Fibroblast of lung (primary cell): ENCODE measurements at places on chromosomes 6 and 20. TPM values are rescaled to one million over a fixed set of nuclear protein-coding genes. Genes with fewer than 3 reads are reported as not detected.

DNA sequence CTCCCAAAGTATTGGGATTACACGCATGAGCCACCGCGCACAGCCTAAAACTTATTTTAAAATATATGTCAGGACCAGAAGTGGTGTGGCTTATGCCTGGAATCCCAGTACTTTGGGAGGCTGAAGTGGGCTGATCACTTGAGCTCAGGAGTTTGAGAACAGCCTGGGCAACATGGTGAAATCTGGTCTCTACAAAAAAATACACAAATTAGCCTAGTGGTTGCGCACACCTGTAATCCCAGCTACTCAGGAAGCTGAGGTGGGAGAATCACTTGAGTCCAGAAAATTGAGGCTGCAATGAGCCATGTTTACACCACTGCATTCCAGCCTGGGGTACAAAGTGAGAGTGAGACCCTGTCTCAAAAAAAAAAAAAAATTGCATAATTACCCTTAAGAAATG, 13.7 kb downstream of the PXT1 start:
- no peak for DNase-seq

DNA sequence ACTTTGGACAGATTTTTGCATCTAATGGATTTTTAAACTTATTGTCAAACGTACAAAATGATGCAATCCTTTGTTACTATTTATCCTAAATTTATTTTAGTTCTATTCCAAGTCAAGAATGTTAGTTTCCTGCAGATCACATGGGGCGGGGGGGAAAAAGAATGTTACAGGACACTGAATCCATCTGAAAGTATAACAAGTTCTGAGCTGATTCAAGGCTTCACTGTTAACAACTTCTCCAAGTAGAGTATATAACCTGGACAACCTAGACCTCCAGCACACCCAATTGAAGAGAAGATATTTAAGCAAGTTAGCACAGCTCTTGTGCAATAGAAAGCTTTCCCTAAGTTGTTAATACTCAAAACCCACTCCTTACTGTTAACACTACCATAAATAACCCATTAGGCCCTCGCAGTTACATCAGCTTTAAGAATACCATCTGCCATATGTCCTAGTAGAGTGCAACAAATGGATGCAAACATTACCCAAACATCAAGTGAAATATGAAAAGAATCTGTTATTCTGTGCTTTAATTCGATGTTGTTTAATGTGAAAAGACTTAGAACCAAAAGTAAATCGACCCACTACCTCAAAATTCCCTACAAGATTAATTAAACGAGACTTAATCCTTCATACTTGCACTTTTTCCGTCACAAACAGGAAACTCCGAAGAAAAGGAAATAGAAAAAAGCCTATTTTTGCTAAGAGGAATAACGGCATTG, 1.3 kb downstream of the SEC63 start:
- DNase-seq: peak; percentile 75

DNA sequence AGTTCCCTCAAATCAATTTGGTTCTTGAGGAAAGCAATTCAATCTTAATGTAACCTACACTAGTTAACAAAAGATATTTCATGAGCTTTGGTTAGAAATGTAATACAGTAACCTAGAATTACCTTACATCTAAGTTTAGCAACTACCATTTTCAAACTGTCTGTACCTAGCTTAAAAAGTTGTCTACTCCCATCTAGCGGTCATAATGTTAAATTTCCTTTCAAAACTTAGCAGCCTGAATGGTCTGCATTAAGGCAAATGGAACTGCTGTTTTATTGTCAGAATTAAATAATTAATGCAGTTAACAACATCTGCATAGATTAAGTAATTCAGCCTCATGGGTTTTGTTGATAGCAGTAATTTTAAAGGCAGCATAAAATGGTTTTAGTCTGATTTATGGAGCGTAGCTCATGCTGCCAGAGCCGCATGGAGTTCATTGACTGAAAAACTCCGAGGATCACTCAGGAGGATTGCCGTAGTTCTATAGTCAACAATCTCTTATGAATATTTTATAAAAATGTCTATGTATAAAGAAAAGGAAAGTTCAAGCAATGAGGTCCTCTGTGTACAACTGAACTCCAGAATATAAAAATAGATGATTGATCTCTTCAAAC, 485.4 kb upstream of the MANEA start:
- DNase-seq: peak; percentile 87

- DNase-seq: no peak
Observed at GRCh38 chr6:72140795-72141194, 254.4 kb downstream of the RIMS1 start.

DNA sequence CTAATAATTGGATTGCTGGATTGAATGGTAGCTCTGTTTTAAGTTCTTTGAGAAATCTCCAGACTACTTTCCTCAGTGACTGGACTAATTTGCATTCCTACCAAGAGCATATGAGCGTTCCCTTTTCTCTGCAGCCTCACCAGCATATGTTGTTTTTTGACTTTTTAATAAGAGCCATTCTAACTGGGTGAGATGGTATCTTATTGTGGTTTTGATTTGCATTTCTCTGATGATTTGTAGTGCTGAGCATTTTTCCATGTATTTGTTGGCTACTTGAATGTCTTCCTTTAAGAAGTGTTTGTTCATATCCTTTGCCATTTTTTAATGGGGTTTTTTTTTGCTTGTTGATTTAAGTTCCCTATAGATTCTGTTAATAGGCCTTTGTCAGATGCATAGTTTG, 94.7 kb upstream of the AHI1 start:
- peak; percentile 69 for DNase-seq

DNA sequence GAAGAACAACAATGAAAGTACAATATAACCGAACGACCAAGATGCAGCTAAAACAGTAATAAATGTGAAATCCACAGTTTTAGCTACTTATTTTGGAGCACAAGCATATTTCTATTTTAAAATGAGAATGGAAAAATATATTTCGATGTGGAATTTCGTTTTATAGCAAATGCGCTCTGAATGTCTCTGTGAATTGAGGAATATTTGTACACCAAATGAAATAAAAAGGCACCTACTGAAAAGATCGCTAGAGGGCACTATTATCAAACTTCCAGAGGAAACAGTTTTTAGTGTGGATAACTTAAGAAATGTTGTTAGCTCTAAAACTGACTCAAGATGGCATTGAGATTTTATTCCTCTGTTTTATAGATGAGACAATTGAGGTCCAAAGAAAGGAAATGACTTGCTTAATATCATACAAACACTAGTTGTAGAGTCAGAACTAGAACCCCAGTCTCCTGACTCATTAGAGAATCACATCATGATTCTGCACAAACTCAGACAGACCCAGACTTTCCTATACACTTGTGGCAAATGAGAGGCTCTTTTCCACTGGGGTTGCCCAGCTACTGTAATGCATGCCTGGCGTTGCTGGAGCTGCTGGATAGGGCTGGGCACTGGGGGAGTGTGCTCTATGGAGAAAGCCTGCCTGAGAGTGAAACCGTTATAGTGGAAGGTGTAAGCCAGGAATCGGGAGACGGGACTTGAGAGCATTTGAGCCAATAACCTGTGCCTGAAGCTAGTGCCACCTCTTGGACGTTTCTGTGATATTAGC, 51.9 kb downstream of the GCLC start:
- peak; percentile 77 for DNase-seq

- DNase-seq: peak; percentile 69
Observed at GRCh38 chr6:36676141-36677058, 2.1 kb upstream of the CDKN1A start.

DNA sequence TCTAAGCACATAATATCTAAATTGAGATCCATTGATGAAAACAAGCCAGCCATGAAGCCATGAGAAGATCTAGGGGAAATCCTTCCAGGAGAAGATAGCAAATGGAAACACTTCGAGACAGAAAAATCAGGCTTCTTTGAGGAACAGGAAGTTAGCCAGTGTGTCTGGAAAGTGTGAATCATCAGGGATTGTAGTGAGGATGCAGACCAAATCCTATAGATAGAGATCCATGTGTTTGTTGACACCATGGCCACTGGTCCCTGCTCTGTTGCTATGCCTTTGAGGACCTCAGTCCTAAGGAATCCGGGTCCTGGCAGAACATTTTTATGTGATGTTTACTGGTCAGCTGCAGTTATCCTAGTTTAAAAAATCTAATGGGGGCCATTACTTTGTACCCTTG, 6.6 kb upstream of the ELOVL2 start:
- no peak for DNase-seq

DNA sequence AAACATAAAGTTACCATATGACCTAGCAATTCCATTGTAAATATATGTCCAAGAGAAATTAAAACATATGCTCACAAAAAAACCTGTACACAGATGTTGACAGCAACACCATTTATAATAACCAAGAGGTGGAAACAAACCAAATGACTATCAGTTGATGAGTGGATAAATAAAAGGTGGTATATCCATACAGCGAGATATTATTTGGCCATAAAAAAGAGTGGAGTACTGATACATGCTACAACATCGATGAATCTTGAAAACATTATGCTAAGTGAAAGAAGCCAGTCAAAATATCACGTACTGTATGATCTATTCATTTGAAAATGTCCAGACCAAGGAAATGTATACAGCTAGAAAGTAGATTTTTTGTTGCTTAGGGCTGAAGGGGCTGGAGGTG, 2.9 kb downstream of the CAP2 start:
- DNase-seq: no peak

DNA sequence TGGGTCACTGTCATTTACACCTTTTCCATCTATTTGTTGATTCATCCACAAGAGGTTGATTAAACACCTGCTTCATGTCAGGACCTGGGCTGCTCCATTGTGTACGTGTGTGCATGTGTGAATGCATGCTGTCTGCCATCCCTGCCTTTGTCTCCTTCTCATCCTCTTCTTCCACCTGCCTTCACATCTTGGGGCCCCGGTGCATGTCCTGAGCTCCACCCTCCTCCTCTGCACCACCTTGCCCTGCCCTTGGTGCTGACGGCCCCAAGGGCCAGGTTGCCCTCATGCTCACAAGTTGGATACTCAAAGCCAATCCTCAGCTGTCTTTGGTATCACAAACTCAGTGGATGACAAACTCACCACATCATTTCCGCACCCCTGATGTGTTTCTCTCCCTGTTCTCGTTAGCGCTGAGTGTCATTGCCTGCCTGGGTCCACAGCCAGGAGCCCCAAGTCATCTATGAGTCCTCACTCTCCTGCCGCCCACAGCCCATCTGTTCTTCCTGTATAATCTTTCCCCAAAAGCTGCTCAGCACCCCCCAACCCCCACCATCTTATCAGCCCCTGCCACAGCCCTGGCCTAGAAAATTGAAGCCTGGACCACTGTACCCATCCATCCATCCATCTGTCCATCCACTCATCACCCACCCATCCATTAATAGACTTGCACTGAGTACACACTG, 85.0 kb downstream of the SRC start:
- DNase-seq: no peak

- peak; percentile 15 for DNase-seq
Observed at GRCh38 chr6:28537509-28538140, 11.9 kb downstream of the GPX5 start.

GRCh38 chr6:35852994-35853393, 47.8 kb downstream of the LHFPL5 start:
- DNase-seq: no peak

- DNase-seq: peak; percentile 62
Observed at GRCh38 chr20:47620808-47621805, 119.4 kb downstream of the NCOA3 start.

GRCh38 chr6:3835055-3835731, 14.0 kb upstream of the FAM50B start:
- DNase-seq: no peak

- DNase-seq: no peak
Observed at GRCh38 chr20:36925234-36925633, 26.3 kb downstream of the SAMHD1 start.

DNA sequence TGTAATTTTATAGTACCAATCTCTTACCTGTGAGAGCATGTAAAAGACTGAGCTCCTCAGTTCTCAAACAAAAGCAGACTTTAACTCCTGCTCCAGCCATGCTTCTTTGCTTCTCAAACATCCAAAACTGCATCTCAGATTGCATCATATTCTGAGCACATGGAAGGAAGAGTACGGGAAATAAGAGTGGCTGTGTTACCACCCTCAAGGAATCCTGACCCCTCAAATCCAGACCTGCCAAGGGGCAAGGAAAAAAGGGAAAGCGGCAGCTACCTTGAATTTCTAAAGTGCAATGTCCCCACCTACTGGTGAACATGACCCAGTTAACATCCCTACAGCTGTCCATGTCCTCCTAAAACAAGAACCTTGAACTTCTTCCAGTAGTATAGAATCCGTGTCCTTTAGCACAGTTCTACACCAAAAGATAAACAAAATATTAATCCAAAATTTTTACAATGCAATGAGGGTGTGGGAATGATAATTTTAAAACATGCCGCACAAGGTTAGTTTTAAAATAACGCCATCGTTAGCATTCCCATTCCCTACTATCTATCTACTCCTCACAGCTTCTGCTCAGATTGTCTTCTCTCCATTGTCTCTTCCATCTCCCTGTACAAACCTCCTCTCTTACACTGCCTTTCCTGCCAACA, 34.1 kb upstream of the HLA-DQB1 start:
- peak; percentile 47 for DNase-seq

- no peak for DNase-seq
Observed at GRCh38 chr20:63814891-63815614, 16.0 kb downstream of the ZBTB46 start.

DNA sequence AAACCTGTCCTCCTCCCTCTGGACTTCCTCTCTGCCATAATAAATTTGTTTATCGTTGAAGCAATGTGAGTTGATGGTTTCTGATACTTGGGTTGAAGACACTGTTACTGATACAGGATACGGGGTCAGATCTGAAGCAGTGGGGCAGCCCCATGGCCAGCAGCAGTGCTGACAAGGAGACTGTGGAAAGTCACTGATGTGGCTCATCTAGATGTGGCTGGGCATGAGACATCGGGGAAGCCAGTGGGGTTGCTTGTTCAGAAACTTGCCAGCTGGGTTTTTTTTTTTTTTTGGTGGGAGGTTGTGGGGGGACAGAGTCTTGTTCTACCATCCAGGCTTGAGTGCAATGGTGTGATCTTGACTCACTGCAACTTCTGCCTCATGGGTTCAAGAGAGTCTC, 2.6 kb upstream of the BPI start:
- DNase-seq: no peak

GRCh38 chr20:56592211-56592610, 36.9 kb upstream of the TFAP2C start:
- DNase-seq: no peak

DNA sequence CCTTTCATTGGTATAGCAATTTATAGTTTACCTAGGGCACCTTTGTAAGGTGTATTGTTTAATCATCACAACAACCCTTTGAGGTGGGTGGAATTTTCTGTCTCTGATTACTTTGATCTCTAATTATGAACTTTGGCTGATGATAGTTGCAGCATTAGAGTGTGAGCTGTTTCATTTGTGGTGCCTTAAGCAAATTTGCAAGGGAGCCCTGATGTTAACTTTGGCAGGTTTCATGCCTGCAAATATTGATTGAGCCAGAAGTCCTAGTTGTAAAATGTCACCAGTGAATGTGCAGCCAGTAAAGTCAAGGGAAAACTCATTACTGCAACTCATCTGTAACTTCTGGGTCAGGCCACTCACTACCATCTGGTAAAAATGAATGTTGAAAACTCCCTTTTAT, 29.8 kb downstream of the CTNNBL1 start:
- no peak for DNase-seq

Gene FGD2
- total RNA-seq: not detected in 2 replicates

Gene OR2H1
- total RNA-seq: not detected in 2 replicates

Gene TRAPPC3L
- under 0.01 TPM in 2 replicates for total RNA-seq

Gene SLC35D3
- not detected in 2 replicates for total RNA-seq

Gene TTLL9
- not detected in 2 replicates for total RNA-seq

Gene SLC22A7
- total RNA-seq: not detected in 2 replicates

Gene RIN2
- total RNA-seq: 41.3 and 61.4 TPM in 2 replicates

Gene TCEA2
- 23.9 and 25.2 TPM in 2 replicates for total RNA-seq

Gene BAK1
- 10.3 and 13.0 TPM in 2 replicates for total RNA-seq

Gene CYP21A2
- total RNA-seq: not detected in 2 replicates

Gene SASH1
- total RNA-seq: 21.3 and 38.6 TPM in 2 replicates

Gene LRRC73
- total RNA-seq: 0.26 and 0.33 TPM in 2 replicates

Gene PERP
- total RNA-seq: 12.8 and 39.3 TPM in 2 replicates

Gene ID1
- 27.4 and 31.1 TPM in 2 replicates for total RNA-seq
